ENCODE measurements at places on chromosomes 11 and 22.
A peak's percentile ranks its signal among the peaks of the same experiment; 100 is the strongest.

GRCh38 chr22:33209930-33210784, 152.0 kb upstream of the SYN3 start:
- DNase-seq: peak; percentile 49

DNA sequence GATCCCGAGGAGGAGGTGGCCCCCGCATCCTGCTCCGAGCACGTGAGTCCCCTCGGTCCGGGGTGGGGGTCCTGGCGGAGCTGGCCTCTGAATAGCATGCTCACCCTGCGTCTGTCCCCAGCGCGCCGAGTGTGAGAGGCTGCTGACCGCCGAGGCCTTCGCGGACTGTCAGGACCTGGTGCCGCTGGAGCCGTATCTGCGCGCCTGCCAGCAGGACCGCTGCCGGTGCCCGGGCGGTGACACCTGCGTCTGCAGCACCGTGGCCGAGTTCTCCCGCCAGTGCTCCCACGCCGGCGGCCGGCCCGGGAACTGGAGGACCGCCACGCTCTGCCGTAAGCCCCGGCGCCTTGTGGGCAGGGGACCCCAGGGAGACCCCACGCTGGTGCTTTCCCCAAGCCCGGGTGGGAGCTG, 3.5 kb downstream of the MUC2 start:
- no peak for DNase-seq

GRCh38 chr11:94145431-94145830, 16.8 kb downstream of the PANX1 start:
- no peak for DNase-seq

- no peak for DNase-seq
These were observed 1.3 kb downstream of the LRRC4C start for GRCh38 chr11:41458154-41458553.

GRCh38 chr11:34624069-34624468, 3.2 kb downstream of the EHF start:
- DNase-seq: no peak

DNA sequence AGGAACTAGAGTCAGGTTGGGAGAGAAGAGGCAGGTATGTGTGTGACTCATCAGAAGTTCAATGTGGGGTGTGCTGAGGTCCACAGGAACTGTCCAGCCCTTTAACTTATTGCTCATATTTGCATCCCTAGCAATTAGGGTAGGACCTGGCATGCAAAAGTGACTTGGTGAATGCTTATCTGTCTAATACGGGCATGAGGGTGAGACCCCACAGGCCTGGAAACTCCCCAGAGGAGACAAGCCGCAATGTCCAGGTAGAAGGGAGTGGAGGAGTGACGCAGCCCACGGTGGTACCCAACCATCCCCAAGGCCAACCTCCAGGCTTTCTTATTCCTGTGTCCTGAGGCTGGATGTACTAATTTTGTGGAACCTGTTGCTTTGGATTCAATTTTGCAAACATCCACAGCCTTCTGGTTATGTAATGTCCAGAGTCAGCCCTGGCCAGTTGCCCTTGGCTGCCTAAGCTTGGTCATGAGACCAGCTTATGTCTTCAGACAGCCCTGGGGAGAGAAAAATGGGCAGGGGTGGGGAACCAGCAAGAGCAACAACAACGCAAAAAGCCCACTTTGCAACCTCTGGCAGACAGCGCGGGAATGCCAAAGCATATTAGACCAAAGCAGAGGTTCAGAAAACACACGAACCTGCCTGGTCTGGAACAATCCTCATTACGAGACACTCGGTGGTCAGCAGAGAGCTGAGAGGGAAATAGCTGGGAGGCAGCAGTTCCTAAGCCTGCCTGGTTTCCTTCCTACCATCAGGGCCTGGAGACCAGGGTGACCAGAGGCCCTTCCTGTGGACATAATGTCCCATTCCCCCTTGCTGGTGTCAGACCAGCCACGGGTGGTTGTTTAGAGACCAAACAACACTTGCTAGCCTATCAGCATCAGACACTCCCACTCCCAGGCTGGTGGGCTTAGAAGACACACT, 49.3 kb downstream of the TIMP3 start:
- no peak for DNase-seq

GRCh38 chr11:113934761-113935160, 30.2 kb downstream of the HTR3B start:
- DNase-seq: no peak
